GOT3 (cell line): ENCODE measurements at places on chromosomes 12 and 14.

GRCh38 chr12:89468017-89468416 lies 56.6 kb downstream of the GALNT4 start:
- DNase-seq, result no peak

DNA sequence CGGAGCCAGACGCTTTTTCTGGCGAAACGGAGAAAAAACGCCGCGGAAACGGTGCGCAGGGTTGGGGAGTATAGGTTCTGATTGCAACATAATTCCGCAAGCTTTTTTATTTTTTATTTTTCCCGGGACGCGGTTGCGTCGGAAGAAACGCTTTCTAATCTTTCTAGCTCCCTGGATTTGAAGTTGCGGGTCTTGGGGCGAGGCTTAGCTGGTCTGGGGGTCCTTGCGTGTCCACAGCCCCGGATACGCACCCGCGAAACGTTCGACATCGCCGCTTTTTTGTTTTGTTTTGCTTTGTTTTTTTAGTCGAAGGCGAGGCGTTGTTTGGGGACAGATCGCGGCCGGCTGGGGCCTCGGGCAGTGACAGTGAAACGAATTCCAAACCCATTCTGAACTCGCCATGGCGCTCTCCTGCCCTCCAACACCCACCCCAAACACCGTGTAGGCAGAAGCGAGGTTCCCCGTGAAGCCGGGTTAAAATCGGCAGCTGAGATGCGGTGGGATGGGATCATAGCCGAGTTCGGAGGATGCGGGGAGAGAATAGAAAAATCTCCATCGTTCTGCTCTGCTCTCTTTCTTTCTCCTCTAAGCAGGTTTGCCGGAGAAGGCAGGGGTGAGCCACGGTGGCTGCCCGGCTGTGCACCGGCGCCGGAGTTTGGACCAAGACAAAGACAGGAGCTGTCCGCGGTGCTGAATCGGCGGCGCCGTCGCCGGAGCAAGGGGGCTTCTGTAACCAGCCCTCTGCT lies 8.1 kb upstream of the LHX5 start:
- no peak for DNase-seq

GRCh38 chr14:58106446-58106845 lies 45.6 kb downstream of the ARMH4 start:
- DNase-seq, result no peak

DNA sequence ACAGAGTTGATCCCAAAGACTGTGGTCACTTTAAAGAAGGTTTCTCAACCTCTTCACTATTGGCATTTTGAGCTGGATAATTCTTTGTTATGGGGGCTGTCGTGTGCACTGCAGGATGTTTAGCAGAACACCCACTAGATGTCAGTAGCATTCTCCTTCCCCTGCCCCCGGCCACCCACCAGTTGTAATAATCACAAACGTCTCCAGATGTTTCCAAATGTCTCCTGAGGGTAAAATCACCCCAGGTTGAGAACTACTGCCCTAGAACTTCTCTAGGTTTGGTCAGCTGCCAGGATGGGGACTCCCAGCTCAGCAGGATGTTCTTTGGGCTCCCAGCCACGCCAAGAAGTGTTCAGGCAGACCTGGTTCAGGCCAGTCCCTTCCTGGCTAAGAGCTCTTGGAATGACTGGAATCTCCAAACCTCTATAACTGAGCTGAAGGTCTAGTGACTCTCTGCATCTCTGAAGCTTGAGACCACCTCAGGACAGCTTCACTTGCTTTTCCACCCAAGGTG lies 12.5 kb upstream of the AJUBA start:
- no peak for DNase-seq
